ENCODE measurements at places on chromosomes 7 and 10. TPM values are rescaled to one million over a fixed set of nuclear protein-coding genes. Genes with fewer than 3 reads are reported as not detected.
A peak's percentile ranks its signal among the peaks of the same experiment; 100 is the strongest.

- no peak for DNase-seq
These were observed 15.5 kb upstream of the CRTAC1 start for GRCh38 chr10:98045785-98046389.

- DNase-seq = no peak
These were observed 1.3 kb upstream of the MINPP1 start for GRCh38 chr10:87503401-87503800.

The PRTFDC1 gene
- polyA plus RNA-seq = 3.3 TPM

GRCh38 chr7:134355927-134356326, 39.2 kb upstream of the SLC35B4 start:
- peak; percentile 65 for DNase-seq

GRCh38 chr7:1724118-1724910, 54.2 kb downstream of the ELFN1 start:
- DNase-seq = no peak
